SJSA1 (cell line): ENCODE measurements at places on chromosomes 16 and 17. TPM values are rescaled to one million over a fixed set of nuclear protein-coding genes. Genes with fewer than 3 reads are reported as not detected.
A peak's percentile ranks its signal among the peaks of the same experiment; 100 is the strongest.

GRCh38 chr16:61908426-61908825 is 127.8 kb downstream of the CDH8 start:
- no peak for DNase-seq

The TMED6 gene
- total RNA-seq: 0.21 TPM in 1 of 2 replicates, not detected in the other

The PPL gene
- 0.11 TPM in 1 of 2 replicates, not detected in the other for total RNA-seq

The KRT38 gene
- total RNA-seq: not detected in 2 replicates

GRCh38 chr17:2962236-2962635 is 101.2 kb downstream of the OR1D5 start:
- DNase-seq: no peak

DNA sequence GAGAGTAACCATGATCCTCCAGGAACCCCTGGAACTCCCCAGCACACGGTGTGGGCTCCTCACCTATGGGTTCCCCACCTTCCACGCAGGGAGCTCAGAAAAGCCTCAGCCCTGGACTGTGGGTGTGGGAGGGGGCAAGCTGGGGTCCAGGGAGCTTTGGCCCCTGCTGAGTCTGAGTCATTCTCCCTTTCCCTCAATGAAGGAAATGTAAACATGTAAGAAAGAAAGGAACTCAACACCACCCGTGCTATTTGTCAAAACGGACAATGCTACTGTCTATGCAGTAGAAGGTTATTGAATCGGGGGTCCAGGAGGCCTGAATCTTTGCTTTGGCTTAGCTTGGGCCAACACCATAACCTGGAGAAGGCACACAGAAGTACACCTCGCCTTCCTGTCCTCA is 222.8 kb downstream of the PMP22 start:
- no peak for DNase-seq

GRCh38 chr16:19291475-19291874 is 5.9 kb downstream of the CLEC19A start:
- DNase-seq: no peak

The CDH13 gene
- total RNA-seq: 60.7 and 62.5 TPM in 2 replicates

The ASPA gene
- total RNA-seq: 0.18 TPM in 1 of 2 replicates, not detected in the other

GRCh38 chr17:74118504-74118903 is 85.0 kb upstream of the RPL38 start:
- DNase-seq: no peak

The CLEC16A gene
- 14.8 and 19.1 TPM in 2 replicates for total RNA-seq

- DNase-seq: no peak
Observed at GRCh38 chr16:2595393-2596205, 57.8 kb downstream of the PDPK1 start.

- no peak for DNase-seq
Observed at GRCh38 chr17:78585006-78585630, 7.9 kb upstream of the DNAH17 start.

GRCh38 chr17:31917065-31917529 is 15.6 kb upstream of the UTP6 start:
- no peak for DNase-seq

The ZFP3 gene
- total RNA-seq: 0.18 and 0.41 TPM in 2 replicates

DNA sequence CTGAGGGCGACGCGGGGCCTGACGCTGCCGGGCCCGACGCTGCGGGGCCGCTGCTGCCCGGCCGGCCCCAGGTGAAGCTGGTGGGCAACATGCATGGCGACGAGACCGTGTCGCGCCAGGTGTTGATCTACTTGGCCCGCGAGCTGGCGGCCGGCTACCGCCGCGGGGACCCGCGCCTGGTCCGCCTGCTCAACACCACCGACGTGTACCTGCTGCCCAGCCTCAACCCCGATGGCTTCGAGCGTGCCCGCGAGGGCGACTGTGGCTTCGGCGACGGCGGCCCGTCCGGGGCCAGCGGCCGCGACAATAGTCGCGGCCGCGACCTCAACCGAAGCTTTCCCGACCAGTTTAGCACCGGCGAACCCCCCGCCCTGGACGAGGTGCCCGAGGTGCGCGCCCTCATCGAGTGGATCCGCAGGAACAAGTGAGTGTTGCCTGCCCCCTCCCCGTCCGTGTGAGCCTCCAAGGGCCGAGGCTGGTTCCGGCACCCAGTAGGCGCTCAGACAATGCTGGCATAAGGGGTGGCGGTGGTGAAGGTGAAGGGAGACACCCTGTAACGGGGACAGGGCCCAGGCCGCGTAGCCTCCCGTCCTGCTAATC is 676 bp downstream of the CPD start:
- peak; percentile 24 for DNase-seq

DNA sequence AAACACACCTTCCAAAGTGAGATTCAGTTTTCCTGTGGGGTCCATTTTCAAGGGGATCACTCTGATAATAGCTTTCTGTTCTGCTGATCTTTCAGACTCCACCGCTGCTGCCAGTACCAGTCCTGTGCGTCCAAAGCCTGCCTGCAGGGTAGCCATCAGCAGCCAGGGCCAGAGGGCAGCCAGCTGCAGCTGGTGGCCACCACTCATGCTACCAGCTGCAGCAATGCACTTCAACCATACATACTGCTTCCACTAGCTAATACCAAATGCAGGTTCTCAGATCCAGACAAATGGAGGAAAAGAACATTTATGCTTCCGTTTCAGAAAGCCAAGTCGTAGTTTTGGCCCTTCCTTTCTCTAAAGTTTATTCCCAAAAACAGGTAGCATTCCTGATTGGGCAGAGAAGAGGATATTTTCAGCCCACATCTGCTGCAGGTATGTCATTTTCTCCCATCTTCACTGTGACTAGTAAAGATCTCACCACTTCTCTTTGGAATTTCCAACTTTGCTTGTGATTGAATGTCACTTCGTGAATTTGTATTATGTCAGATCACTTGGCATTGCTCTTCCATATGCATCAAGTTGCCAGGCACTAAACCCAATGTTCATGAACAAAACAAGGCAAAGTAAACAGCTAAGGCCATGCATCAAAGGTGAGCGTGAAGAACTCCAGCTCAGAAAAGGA is 1.8 kb downstream of the RNF43 start:
- no peak for DNase-seq

GRCh38 chr16:11783319-11784037 is 13.6 kb downstream of the ZC3H7A start:
- DNase-seq: no peak

DNA sequence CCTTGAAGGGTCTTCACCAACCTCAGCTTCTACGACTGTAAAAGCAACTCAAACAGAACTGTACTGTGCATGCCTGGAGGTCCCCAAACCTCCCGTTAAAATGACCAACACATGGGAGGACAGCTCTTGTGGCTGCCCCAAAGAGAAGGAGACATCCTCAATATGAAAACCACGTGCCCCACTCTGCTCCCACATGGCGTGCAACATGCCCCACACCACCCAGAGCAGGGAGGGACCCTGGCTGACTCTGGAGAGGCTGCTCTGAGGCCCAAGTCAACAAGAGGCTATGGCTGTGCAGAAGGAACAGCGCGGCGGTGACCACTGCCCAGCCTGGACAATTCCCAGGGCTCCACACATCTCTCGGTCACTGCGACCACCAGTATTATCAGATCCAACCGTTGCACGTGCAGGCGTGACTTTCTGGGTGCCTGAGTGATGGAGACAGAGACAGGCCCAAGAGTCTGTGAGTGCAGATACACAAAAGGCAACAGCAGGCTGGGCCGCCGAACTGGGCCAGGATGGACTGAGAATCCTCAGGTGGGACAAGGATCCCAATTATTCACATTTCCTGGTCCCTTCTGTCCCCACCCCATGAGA is 1.4 kb downstream of the PLD6 start:
- no peak for DNase-seq
